DMS 273 treated with DMSO at 0.1 percent for 48 hours (cell line): ENCODE measurements at places on chromosomes 3 and 15.

- DNase-seq = no peak
These were observed 33.0 kb downstream of the GOLIM4 start for GRCh38 chr3:168062679-168063078.

DNA sequence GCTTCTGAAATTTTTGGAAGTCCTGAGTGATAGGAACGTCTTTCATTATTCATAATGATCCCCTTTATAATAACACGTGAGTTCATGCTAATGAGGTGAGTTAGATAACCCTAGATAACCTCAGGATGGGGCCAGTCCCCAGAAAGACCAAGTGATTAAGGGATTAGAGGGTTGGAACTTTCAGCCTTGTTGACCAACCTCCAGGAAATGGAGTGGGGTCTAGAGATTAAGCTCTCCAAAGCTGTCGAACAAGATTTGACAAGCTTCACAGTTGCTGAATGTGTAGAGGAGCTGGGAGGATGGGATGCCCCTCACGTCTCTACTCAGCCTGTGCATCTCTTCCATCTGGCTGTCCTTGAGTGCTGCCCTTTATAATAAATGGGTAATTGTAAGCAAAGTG is 107.1 kb downstream of the ZMAT3 start:
- DNase-seq = no peak

DNA sequence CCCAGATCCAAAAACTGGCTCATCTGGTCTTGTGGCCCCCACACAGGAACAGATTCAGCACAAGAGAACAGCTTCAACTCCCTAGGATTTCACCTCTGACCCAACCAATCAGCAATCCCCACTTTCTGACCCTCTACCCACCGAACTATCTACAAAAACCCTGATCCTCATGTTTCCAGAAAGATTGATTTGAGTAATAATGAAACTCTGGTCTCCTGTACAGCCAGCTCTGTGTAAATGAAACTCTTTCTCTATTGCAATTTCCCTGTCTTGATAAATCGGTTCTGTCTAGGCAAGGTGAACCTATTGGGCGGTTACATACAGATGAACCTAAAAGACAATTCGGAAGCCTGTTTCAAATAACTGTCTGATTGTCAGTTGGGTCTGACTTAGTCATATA is 847.6 kb upstream of the ALCAM start:
- DNase-seq = no peak

DNA sequence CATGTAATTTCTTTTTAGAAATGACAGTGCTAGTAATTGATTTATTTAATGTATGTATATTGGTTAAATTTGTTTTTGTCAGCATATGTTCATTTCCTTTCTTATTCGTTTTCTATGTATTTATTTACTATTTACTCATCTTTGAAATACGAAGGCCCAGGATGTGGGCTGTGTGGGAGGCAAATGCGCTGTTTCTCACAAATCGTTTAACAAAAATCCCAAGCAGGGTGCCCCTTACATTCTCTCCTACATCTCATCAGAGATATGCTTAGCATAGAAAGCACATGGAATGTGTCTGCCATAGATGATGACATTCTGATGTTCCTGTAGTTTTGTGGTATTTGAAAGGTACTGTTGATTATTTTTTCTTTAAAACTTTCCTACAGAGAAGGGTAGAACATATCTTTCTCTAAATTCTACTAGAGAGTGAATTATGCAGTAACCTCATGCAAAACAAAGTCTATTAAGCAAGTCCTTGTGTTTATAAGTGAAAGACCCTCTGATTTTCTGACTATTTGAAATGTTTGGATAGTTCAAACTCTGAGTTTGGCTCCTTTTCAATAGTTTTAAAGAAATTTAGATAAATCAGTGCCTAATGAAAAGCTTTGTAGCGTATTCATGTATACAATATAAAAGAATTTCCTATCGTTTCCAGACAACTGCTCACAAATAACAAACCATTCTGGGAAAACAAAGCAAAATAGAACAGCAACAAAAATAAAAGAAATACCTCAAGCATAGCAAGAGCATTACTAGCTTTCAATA is 111.1 kb upstream of the VGLL3 start:
- DNase-seq = no peak

GRCh38 chr3:100578646-100579045 is 30.8 kb upstream of the ADGRG7 start:
- DNase-seq = no peak

GRCh38 chr3:189394599-189395121 is 222.9 kb downstream of the TPRG1 start:
- no peak for DNase-seq

- DNase-seq = no peak
These were observed 163.6 kb upstream of the TBC1D5 start for GRCh38 chr3:17905996-17906395.

- DNase-seq = no peak
These were observed 17.8 kb upstream of the FGF12 start for GRCh38 chr3:192745150-192745549.

- DNase-seq = no peak
These were observed 9.7 kb downstream of the PLA2G4D start for GRCh38 chr15:42084465-42085235.

DNA sequence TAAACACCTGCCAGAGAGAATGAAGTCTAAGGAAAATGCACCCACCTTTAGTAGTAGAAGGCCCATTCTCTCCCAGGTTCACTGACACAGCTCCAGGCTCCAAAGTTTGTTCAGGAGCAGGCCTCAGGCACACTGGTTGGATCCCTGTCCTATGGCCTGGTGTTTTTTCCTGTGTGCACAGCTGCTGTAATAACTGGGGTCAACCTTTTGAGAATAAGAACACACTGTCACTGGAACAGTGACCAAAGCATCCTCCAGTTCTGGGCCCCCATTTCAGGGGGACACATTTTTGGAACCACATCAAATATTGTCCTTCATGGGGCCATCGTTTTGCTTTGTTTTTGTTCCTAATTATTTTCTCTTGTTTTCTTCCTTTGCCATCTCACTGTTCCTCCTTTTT is 95.8 kb downstream of the ARNT2 start:
- no peak for DNase-seq

DNA sequence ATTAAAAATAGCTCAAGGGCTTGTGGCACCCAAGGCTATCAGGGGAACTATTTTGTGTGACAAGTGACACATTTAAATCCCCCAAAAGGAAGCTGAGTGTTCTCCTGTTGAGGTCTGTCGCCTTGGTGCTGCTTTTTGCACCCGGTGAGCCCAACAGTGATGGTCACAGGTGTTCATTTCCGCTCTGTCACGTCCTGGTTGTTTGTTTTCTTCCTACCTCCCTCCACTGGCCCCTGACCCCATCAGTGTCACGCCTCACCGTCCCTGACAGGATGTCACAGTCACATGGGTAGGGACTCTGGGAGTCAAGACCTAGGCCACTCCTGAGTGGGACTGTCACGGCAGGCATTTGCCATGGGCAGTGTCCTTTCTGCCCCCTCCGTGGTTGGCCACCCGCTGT is 11.2 kb downstream of the SLCO3A1 start:
- no peak for DNase-seq

DNA sequence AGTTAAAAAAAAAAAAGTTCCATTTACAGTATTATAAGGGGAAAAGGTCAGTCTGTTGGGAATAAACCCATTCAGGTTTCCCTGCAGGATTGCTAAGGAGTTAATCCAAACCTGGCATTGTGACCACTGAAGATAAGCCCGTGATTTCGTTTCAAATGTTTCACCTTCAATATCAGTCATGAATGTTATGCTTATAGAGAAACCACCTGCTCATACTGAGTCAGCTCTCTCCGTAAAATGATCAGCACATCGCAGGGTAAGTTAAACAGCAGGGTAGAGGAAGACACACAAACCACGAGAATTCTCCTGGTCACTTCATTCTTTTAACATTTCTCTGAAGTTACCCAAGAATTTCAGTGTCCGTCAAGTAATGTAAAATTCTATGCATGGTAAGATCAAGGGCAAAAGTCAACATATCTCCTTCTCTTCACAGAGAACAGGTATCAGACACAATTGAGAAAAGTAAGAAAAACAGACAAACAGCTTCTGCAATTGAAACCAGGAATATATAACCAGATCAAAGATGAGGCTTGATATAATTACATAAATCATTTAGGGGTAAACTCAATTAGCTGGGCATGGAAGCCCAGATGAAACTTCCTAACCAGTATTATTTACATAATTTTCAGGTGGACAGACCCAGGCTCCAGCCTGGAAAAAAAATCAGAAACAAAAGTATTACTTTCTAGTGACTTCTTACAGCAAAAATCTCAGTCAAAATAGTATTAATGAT is 67.6 kb upstream of the ARHGEF3 start:
- no peak for DNase-seq

GRCh38 chr3:181901626-181902025 is 189.9 kb downstream of the SOX2 start:
- no peak for DNase-seq

DNA sequence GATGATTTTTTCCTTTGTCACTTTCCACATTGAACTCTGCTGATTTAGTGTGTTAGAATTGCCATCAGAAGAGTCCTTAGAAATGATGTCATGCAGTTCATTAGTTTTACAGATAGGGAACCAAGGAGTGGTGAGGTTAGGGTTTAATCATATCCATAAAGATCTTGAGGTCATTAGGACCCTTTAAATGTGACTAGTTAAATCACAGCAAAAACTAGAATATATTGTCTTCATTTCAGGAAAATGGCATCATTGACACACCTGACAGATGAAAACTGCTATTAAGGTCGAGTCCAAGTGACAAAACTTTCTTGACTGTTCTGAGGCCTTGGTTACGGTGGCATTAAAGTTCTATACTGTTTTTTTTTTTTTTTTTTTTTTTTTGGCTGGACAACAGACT is 50.5 kb downstream of the MBNL1 start:
- DNase-seq = no peak

DNA sequence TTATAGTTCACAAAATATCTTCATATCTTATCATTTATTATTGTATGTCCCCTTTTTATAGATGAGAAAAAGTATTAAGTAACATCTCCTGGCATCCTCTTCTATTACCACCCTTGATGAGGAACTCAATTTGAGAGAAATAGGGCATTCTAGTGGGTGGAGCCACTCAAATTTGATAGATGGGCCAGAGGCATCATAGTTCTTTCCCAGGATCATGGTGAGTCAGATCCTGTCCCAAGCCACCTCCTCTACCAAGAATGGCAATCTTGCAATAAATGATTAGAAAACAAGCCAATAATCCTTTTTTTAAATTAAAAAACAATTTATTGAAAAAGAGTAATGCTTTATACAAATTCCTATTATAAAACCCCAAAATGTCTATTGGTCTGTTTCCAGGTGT is 16.8 kb downstream of the CLDN1 start:
- no peak for DNase-seq

DNA sequence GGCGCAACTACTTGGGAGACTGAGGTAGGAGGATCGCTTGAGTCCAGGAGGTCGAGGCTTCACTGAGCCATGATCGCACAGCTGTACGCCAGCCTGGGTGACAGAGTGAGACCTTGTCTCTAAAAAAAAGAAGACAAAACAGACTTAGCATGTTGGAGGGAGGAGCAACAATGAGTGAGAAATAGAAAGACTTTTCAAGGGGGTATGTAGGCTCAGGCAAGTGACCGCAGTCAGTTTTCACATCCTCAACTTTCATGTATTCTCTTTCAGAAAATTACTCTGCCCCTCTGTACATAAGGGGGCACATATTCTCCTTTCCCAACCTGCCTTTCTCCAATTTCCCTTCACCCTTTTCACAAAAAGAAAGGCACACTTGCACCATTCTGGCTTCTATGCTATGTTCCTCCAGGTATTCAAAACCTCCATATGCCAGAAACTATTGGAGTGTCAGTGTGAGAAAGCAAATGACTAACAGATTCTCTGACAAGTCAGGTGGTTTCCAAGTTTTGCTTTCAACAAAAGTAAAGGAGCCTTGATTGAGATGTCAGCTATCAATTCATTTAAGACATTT is 7.6 kb downstream of the NSUN3 start:
- no peak for DNase-seq

- DNase-seq = no peak
These were observed 11.8 kb downstream of the LZTFL1 start for GRCh38 chr3:45830121-45830520.

GRCh38 chr3:124161448-124161847 is 169.5 kb upstream of the ROPN1 start:
- no peak for DNase-seq

- DNase-seq = no peak
These were observed 27.3 kb upstream of the PLA2G4D start for GRCh38 chr15:42121682-42122081.

GRCh38 chr3:170414202-170414663 is 4.4 kb upstream of the CLDN11 start:
- DNase-seq = peak; percentile 57

DNA sequence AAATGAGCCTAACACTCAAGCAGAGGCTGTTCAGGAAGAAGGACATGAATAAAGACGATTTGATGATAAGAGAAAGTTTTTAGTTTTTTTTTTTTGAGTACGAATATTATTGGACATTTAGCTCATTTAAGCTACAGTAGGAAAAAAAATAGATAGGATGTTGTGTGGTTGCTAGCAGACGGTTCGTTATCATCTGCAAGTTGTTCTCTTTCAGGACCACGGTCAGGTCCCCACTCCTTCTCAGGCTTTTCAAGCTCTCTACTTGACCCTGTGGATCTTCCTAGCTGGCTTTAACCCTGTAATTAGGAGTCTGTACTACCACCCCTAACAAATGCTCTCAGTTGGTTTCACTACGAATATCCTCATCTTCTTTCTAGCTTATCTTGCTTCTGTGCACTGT is 1.1 kb downstream of the KCNH8 start:
- no peak for DNase-seq

- DNase-seq = no peak
These were observed 77.8 kb upstream of the LPP start for GRCh38 chr3:188076176-188076575.

DNA sequence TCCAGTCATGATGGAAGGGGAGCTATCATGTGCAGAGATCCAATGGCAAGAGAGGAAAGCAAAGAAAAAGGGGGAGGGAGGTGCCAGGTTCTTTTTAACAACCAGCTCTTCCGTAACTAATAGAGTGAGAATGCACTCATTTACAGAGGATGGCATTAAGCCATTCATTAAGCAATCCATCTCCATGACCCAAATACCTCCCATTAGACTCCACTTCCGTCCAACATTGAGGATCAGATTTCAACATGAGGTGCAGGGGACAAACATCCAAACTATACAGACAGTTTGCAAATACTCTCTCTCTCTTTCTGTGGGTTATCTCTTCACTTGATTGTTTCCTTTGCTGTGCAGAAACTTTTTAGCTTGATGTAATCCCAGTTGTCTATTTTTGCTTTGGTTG is 21.2 kb downstream of the ZDHHC23 start:
- DNase-seq = no peak

DNA sequence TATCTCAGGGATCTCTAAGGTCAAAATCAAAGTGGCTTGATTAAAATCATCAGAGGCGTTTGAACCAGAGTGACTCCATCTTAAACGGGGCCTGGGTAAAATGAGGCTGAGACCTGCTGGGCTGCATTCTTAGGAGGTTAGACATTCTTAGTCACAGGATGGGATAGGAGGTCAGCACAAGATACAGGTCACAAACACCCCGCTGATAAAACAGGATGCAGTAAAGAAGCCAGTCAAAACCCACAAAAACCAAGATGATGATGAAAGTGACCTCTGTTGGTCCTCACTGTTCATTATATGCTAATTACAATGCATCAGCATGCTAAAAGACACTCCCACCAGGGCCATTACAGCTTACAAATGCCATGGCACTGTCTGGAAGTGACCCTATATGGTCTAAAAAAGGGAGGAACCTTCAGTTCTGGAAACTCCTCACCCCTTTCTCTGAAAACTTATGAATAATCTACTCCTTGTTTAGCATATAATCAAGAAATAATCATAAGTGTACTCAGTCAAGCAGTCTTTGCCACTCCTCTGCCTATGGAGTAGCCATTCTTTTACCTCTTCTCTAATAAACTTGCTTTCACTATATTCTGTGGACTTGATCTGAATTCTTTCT is 143.3 kb upstream of the SLCO3A1 start:
- DNase-seq = no peak
